ENCODE measurements at places on chromosomes 3 and 15.

GRCh38 chr3:69260216-69260787 lies 125.6 kb downstream of the FRMD4B start:
- no peak overlapping the region for H3K27ac ChIP-seq
- no peaks in the 10 kb centered on the region for H3K4me1 ChIP-seq
- H3K4me3 ChIP-seq, result no peak overlapping the region
- no peaks in the 10 kb centered on the region for H3K36me3 ChIP-seq

GRCh38 chr3:9072667-9073009 lies 109.4 kb upstream of the RAD18 start:
- no peak overlapping the region for H3K27ac ChIP-seq
- no peaks in the 10 kb centered on the region for H3K4me1 ChIP-seq
- H3K36me3 ChIP-seq, result no peaks in the 10 kb centered on the region
- no peak for DNase-seq

GRCh38 chr3:81216192-81216591 lies 545.3 kb downstream of the GBE1 start:
- no peaks in the 10 kb centered on the region for H3K36me3 ChIP-seq
- no peaks in the 10 kb centered on the region for H3K27me3 ChIP-seq
- DNase-seq, result no peak
- no peak overlapping the region for H3K4me3 ChIP-seq
- H3K4me1 ChIP-seq, result no peaks in the 10 kb centered on the region

- H3K4me3 ChIP-seq, result no peak overlapping the region
- DNase-seq, result no peak
- no peak overlapping the region for H3K27ac ChIP-seq
- H3K27me3 ChIP-seq, result no peaks in the 10 kb centered on the region
- H3K36me3 ChIP-seq, result no peaks in the 10 kb centered on the region
These were observed 117.8 kb upstream of the KCNH8 start for GRCh38 chr3:19030522-19030839.

DNA sequence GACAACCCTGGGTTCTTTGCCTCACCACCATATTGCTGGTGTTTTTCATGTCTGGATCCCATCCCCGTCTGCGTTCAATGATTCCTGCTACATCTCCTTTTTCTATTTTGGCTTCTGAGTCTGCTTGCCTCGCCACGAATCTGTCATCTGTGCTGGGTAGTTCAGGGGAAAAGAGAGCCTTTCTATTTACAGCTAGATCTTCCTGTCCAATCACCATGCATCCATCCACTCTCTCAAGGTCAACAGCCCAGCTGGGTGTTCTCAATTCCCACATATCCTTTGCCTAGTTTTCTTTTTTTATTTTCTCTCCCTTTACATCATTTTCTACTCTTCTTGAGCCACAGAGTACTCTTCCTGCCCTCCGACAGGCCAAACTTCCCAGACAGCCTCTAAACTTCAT lies 104.8 kb upstream of the RAD18 start:
- no peak overlapping the region for H3K27ac ChIP-seq
- H3K27me3 ChIP-seq, result no peaks in the 10 kb centered on the region
- no peaks in the 10 kb centered on the region for H3K36me3 ChIP-seq

- H3K36me3 ChIP-seq, result no peaks in the 10 kb centered on the region
- no peak for DNase-seq
- H3K27ac ChIP-seq, result no peak overlapping the region
- H3K4me1 ChIP-seq, result no peaks in the 10 kb centered on the region
- no peak overlapping the region for H3K4me3 ChIP-seq
These were observed 75.6 kb upstream of the WNT5A start for GRCh38 chr3:55562700-55563099.

DNA sequence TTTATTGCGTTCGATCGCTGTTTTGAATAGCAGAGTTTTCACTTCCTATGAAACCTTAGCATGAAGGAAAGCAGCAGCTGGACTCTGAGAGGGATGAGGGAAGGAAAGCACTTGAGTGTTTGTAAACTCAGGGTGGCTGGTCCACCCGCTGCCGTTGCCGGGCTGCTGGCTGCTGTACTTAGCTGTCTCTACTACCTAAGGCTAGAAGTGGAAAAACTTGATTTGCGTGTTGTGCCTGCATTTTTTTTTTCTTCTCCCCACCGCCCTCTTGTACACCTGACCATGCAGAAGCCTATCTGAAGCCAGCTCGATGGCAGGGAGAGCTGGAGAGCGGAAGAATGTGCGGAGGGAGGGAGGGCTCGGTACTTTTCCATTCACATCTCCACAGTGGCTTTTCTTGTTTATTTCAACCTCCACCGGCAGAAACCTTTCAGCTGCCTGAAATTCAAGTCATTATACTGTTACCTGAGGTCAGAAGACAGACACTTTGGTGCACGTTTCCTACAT lies 4.8 kb upstream of the BCL6 start:
- no peaks in the 10 kb centered on the region for H3K36me3 ChIP-seq
- no peaks in the 10 kb centered on the region for H3K27me3 ChIP-seq
- H3K4me3 ChIP-seq, result no peak overlapping the region
- peaks cover 11% of the 10 kb centered on the region for H3K4me1 ChIP-seq
- DNase-seq, result no peak

GRCh38 chr3:31196881-31197364 lies 302.5 kb upstream of the GADL1 start:
- H3K4me1 ChIP-seq, result no peaks in the 10 kb centered on the region
- H3K27me3 ChIP-seq, result no peaks in the 10 kb centered on the region
- no peak for DNase-seq
- no peak overlapping the region for H3K27ac ChIP-seq
- H3K36me3 ChIP-seq, result no peaks in the 10 kb centered on the region

DNA sequence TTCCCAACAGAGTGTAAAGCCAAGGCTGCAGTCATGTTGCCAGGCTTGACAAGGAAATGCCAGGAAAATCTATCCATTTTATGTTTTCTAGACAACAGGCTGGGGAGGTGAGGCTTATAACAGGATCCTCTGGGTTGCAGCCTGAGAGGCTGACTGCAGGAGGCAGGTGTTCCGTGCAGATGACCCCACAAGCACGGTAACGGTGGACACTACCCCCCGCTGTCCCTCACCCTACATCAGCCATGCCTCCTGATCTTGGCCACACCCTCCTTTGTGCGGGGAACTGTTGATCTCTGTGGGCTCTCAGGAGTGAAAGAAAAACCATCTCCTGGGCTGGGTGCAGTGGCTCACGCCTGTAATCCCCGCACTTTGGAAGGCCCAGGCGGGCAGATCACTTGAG lies 68.0 kb upstream of the ADPGK start:
- no peaks in the 10 kb centered on the region for H3K36me3 ChIP-seq
- no peaks in the 10 kb centered on the region for H3K27me3 ChIP-seq
- no peak overlapping the region for H3K4me3 ChIP-seq

- no peak overlapping the region for H3K27ac ChIP-seq
- no peak overlapping the region for H3K4me3 ChIP-seq
- no peaks in the 10 kb centered on the region for H3K4me1 ChIP-seq
- H3K27me3 ChIP-seq, result no peaks in the 10 kb centered on the region
- no peaks in the 10 kb centered on the region for H3K36me3 ChIP-seq
These were observed 258.8 kb upstream of the NR2E3 start for GRCh38 chr15:71551566-71551965.

DNA sequence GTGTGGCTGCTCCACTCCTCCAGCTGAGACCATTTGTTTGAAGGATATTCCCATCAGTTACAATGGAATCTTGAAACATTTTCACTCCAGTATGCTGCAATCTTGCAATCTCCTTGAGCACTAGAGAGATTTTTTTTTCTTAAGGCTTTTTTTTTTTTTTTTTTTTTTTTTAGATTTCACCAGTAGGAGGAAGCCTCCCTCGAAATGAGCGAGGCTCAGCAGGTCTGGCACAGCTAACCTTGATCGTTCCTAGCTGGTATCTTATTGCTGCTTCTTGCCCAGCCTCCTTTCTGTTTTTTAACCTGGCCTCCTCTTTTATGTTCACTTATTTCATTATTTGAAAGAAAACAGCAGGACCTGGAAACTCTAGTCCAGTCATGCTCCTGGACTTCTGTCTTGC lies 48.1 kb downstream of the RAP2B start:
- H3K27me3 ChIP-seq, result no peaks in the 10 kb centered on the region
- H3K27ac ChIP-seq, result no peak overlapping the region
- H3K36me3 ChIP-seq, result no peaks in the 10 kb centered on the region
- no peak for DNase-seq
- H3K4me1 ChIP-seq, result peaks cover 15% of the 10 kb centered on the region

GRCh38 chr15:54979964-54980363 lies 216.8 kb downstream of the RSL24D1 start:
- no peak overlapping the region for H3K4me3 ChIP-seq
- H3K27me3 ChIP-seq, result no peaks in the 10 kb centered on the region
- no peaks in the 10 kb centered on the region for H3K4me1 ChIP-seq
- H3K27ac ChIP-seq, result no peak overlapping the region

GRCh38 chr3:32320080-32320479 lies 71.6 kb upstream of the CMTM7 start:
- H3K27me3 ChIP-seq, result no peaks in the 10 kb centered on the region
- no peaks in the 10 kb centered on the region for H3K4me1 ChIP-seq
- H3K4me3 ChIP-seq, result no peak overlapping the region
- DNase-seq, result no peak
- H3K27ac ChIP-seq, result no peak overlapping the region
- no peaks in the 10 kb centered on the region for H3K36me3 ChIP-seq

GRCh38 chr15:67947254-67948039 lies 106.7 kb upstream of the PIAS1 start:
- H3K36me3 ChIP-seq, result no peaks in the 10 kb centered on the region
- H3K27me3 ChIP-seq, result no peaks in the 10 kb centered on the region
- no peak for DNase-seq
- no peaks in the 10 kb centered on the region for H3K4me1 ChIP-seq
- no peak overlapping the region for H3K4me3 ChIP-seq

GRCh38 chr3:133717424-133717823 lies 28.8 kb upstream of the TF start:
- H3K4me1 ChIP-seq, result no peaks in the 10 kb centered on the region
- no peak overlapping the region for H3K4me3 ChIP-seq
- no peak overlapping the region for H3K27ac ChIP-seq
- H3K27me3 ChIP-seq, result no peaks in the 10 kb centered on the region

GRCh38 chr3:147420353-147421183 lies 11.4 kb downstream of the ZIC1 start:
- no peak overlapping the region for H3K4me3 ChIP-seq
- no peak for DNase-seq
- H3K4me1 ChIP-seq, result no peaks in the 10 kb centered on the region
- no peak overlapping the region for H3K27ac ChIP-seq

- no peak for DNase-seq
- no peaks in the 10 kb centered on the region for H3K27me3 ChIP-seq
- H3K4me1 ChIP-seq, result no peaks in the 10 kb centered on the region
- no peak overlapping the region for H3K4me3 ChIP-seq
- H3K27ac ChIP-seq, result no peak overlapping the region
These were observed 4.9 kb upstream of the IQCF1 start for GRCh38 chr3:51908026-51908425.

DNA sequence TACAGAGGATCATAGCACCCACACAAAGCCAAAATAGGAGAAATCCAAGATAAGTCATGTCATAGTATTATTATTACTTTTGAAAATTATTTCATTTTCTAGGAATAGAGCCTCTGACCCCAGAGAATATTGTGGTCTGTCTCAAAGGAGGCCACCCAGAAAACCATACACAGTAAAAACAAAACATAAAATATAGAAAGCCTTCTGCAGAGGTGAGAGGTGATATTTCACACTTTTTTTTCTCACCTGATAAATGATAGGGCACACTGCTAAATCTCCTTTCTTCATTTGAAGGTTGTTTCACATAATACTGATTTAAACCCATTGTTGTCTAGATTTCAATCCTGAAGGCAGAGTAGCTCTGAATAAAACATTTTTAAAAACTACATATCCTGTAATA lies 7.0 kb upstream of the CMC1 start:
- no peak overlapping the region for H3K4me3 ChIP-seq
- H3K4me1 ChIP-seq, result no peaks in the 10 kb centered on the region
- DNase-seq, result no peak
- H3K27ac ChIP-seq, result no peak overlapping the region

DNA sequence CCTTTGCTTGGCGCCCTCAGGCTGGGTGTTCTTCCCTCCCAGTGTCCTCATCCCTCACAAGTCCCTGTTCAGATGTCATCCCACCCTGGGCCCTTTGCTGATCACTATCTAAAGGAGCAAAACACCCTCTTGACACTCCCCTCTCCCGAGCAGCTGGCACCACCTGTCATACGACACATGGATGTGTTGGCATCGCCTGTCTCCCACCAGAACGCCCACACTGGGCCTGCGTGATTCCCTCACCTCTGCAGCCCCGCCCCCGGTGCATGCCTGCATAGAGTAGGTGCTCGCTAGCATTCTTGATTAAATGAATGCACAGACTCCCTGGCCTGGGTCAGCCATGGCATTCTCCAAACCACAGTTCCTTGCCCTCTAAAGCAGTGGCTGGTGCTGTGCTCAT lies 75.8 kb downstream of the DNAJB8 start:
- H3K4me1 ChIP-seq, result no peaks in the 10 kb centered on the region
- DNase-seq, result no peak
- H3K27ac ChIP-seq, result no peak overlapping the region

- H3K4me1 ChIP-seq, result peaks cover 26% of the 10 kb centered on the region
- peaks cover 53% of the 10 kb centered on the region for H3K36me3 ChIP-seq
- H3K27ac ChIP-seq, result peak overlapping the region; percentile 100
These were observed 1.2 kb downstream of the B2M start for GRCh38 chr15:44712346-44713005.

DNA sequence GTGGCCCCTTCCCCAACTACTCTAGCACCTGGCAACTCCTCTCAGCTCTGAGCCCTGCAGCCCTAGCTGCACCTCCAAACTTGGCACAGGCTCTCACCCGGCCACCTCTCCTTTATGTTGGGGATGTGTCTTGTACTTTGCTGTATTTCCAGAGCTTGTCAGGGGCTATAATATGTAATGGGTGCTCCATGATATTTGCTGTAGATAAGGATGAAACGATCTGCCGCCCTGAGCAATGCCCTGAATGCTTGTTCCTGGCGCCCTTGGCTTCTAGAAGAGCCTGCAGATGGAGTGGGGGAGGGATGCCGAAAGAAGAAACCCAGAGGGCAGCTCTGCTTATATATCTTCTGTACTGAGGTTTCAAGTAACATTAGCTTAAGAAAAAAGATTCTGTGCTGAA lies 35.9 kb upstream of the ZBTB38 start:
- no peak overlapping the region for H3K4me3 ChIP-seq
- no peaks in the 10 kb centered on the region for H3K27me3 ChIP-seq
- no peaks in the 10 kb centered on the region for H3K4me1 ChIP-seq
- no peak overlapping the region for H3K27ac ChIP-seq

GRCh38 chr3:13612829-13613228 lies 63.9 kb downstream of the FBLN2 start:
- H3K27me3 ChIP-seq, result no peaks in the 10 kb centered on the region
- H3K4me3 ChIP-seq, result no peak overlapping the region
- no peaks in the 10 kb centered on the region for H3K36me3 ChIP-seq
- no peak for DNase-seq
- no peaks in the 10 kb centered on the region for H3K4me1 ChIP-seq

DNA sequence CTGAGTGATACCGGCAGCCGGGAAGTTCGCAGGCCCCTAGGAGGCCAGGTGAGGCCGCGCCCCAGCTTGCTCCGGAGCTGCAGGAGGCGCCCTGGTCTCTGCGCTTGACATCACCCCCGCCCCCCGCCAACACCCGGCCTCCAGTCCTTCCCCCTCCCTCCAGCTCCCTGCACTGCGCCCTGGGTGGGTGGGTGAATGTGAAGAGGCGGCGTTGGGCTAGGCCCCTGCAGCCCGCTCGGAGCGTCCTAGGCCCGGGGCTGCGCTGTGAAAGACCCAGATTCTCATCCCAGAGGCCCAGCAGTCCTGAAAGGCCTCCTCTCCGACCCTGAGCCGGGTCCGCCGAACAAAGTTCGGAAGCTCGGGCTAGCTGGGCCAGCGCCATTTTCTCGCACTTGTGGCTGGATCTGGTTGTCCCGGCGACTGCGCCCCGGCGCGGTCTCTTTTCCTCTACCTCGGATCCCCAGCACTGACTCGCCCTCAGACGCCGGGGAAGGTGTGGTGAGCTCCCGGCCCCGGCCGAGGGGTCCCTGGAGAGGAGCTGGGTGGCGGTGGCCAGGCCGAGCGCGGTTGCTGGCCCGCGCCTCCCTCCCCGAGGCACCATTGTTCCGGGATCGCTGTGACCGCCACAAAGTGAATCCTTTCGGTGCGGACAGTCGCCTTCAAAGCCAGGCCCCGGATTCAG lies 12.9 kb downstream of the ZIC4 start:
- H3K27ac ChIP-seq, result no peak overlapping the region
- H3K36me3 ChIP-seq, result no peaks in the 10 kb centered on the region
- H3K4me3 ChIP-seq, result no peak overlapping the region
